ENCODE measurements at places on chromosomes 12 and 14. TPM values are rescaled to one million over a fixed set of nuclear protein-coding genes. Genes with fewer than 3 reads are reported as not detected.

GRCh38 chr12:113462117-113462774, 9.4 kb downstream of the LHX5 start:
- no peaks in the 10 kb centered on the region for H3K36me3 ChIP-seq
- peak; percentile 81 for DNase-seq
- H3K27ac ChIP-seq, result no peak overlapping the region
- H3K4me1 ChIP-seq, result peaks cover 38% of the 10 kb centered on the region
- H3K4me3 ChIP-seq, result peak overlapping the region; percentile 45
- peaks cover 100% of the 10 kb centered on the region for H3K27me3 ChIP-seq

GRCh38 chr12:51994959-51995358, 11.8 kb upstream of the TAMALIN start:
- no peak for DNase-seq
- H3K27ac ChIP-seq, result no peak overlapping the region
- no peak overlapping the region for H3K4me3 ChIP-seq
- no peaks in the 10 kb centered on the region for H3K36me3 ChIP-seq
- H3K27me3 ChIP-seq, result no peaks in the 10 kb centered on the region
- H3K4me1 ChIP-seq, result no peaks in the 10 kb centered on the region

- no peak overlapping the region for H3K27ac ChIP-seq
- DNase-seq, result no peak
- H3K36me3 ChIP-seq, result no peaks in the 10 kb centered on the region
Measured at GRCh38 chr12:73390261-73390660, 1118.1 kb downstream of the TRHDE start.

DNA sequence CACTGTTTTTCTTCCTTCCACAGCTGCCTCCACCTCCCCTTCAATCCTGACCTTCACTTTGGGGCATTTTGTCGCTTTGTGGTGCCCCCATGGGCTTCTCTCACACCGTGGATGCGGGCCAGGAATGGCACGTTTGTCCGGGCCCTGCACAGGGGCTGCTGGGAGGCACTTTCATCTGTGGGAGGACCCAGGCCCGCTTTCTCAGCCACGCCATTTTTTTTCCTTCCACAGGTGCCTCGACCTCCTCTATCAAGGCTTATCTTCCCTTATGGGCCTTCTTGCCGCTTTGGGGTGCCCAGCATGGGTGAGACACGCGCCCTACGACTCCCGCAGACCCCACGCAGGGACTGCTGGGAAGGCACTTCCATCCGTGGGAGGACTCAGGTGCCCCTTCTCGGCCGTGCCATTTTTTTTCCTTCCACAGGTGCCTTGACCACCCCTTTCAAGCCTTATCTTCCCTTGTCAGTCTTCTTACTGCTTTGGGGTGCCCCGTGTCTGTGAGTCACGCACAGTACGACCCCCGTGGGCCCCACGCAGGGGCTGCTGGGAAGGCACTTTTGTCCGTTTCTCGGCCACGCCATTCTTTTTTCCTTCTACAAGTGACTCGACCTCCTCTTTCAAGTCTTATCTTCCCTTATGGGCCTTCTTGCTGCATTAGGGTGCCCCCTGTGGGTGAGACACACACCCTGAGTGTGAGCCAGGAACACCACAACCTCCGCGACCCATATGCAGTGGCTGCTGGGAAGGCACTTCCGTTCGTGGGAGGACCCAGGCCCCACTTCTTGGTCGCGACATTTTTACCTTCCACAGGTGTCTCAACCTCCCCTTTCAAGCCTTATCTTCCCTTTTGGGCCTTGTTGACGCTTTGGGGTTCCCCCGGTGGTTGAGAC, 270.7 kb downstream of the ALG10 start:
- H3K27ac ChIP-seq, result no peak overlapping the region
- no peaks in the 10 kb centered on the region for H3K36me3 ChIP-seq
- H3K4me3 ChIP-seq, result no peak overlapping the region
- peak; percentile 1 for DNase-seq
- no peaks in the 10 kb centered on the region for H3K4me1 ChIP-seq

DNA sequence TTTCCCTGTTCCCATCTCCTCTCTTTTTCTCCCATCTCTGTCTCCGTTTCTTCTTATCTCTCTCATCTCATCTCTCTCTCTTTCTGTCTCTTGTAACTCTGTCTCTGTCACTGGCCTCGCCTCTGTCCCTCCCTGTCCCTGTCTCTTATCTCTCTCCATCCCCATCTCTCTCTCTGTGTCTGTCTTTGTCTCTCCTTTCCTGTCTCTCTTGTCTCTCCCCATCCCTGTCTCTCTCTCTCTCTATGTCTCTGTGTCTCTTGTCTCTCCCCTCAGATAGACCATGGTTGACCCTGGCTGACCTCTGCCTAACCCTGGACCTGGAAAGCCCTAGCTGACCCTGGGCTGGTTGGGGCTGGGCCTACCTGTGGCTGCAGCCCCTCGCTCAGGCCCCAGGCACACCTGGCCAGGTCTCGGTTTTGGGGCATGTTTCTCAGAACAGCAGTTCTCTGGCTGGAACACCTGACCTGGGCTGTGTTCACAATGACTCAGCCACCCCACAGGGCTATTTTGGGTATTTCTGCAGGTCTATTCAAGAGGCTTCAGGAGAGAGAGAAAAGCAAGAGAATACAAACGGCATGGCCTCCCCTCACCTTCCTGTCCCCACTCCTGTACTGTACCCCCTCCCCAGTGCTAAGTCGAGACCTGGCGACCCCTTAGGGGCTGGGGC, 174.4 kb downstream of the TMEM121 start:
- H3K27me3 ChIP-seq, result no peaks in the 10 kb centered on the region
- no peaks in the 10 kb centered on the region for H3K4me1 ChIP-seq
- no peak overlapping the region for H3K27ac ChIP-seq
- no peak overlapping the region for H3K4me3 ChIP-seq
- DNase-seq, result peak; percentile 33

GRCh38 chr14:104211215-104211614, 72.8 kb downstream of the KIF26A start:
- H3K27me3 ChIP-seq, result no peaks in the 10 kb centered on the region
- H3K4me3 ChIP-seq, result no peak overlapping the region
- no peaks in the 10 kb centered on the region for H3K36me3 ChIP-seq
- no peaks in the 10 kb centered on the region for H3K4me1 ChIP-seq
- H3K27ac ChIP-seq, result no peak overlapping the region

DNA sequence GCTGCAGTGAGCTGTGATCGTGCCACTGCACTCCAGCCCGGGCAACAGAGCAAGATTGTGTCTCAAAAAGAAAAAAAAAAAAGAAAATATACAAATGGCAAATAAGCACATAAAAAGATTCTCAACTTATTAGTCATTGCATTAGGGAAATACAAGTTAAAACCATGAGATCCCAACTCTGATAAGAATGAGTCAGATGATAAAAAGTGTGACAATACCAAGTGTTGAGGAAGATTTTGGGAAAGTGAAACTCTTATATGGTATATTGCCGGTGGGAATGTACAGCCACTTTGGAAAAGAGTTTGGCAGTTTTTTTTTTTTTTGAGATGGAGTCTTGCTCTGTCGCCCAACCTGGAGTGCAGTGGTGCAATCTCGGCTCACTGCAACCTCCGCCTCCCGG, 7.6 kb upstream of the PRPF40B start:
- no peaks in the 10 kb centered on the region for H3K36me3 ChIP-seq
- H3K4me1 ChIP-seq, result no peaks in the 10 kb centered on the region
- H3K4me3 ChIP-seq, result no peak overlapping the region
- DNase-seq, result no peak
- H3K27ac ChIP-seq, result no peak overlapping the region

Gene VWF
- 51.6 TPM for total RNA-seq

Gene TBX5
- total RNA-seq, result not detected

Gene GPR65
- total RNA-seq, result not detected

All from transverse colon (tissue), 4 donors.